Fibroblast of lung (primary cell): ENCODE measurements at places on chromosomes 4 and X. TPM values are rescaled to one million over a fixed set of nuclear protein-coding genes. Genes with fewer than 3 reads are reported as not detected.

TXK gene
- total RNA-seq, result 0.26 and 0.66 TPM in 2 replicates

ARR3 gene
- not detected in 2 replicates for total RNA-seq

DMRTC1 gene
- not detected in 2 replicates for total RNA-seq

ADH1C gene
- total RNA-seq, result 0.77 and 0.83 TPM in 2 replicates

DMD gene
- 4.1 and 5.1 TPM in 2 replicates for total RNA-seq

CDKL2 gene
- 1.8 and 2.3 TPM in 2 replicates for total RNA-seq

KLB gene
- not detected in 2 replicates for total RNA-seq

CDX4 gene
- total RNA-seq, result not detected in 2 replicates

GYPA gene
- not detected in 2 replicates for total RNA-seq

LDOC1 gene
- 3.6 and 11.9 TPM in 2 replicates for total RNA-seq

SLC10A3 gene
- 13.9 and 15.2 TPM in 2 replicates for total RNA-seq

DMP1 gene
- total RNA-seq, result not detected in 2 replicates

CC2D2A gene
- 26.5 and 30.9 TPM in 2 replicates for total RNA-seq

TEX13B gene
- not detected in 2 replicates for total RNA-seq

CT45A2 gene
- total RNA-seq, result not detected in 2 replicates

GPRASP1 gene
- 4.9 and 5.8 TPM in 2 replicates for total RNA-seq
